ENCODE measurements at places on chromosomes 5 and 9.

GRCh38 chr5:64299805-64300204 is 134.2 kb downstream of the RNF180 start:
- ATAC-seq, result no peak

DNA sequence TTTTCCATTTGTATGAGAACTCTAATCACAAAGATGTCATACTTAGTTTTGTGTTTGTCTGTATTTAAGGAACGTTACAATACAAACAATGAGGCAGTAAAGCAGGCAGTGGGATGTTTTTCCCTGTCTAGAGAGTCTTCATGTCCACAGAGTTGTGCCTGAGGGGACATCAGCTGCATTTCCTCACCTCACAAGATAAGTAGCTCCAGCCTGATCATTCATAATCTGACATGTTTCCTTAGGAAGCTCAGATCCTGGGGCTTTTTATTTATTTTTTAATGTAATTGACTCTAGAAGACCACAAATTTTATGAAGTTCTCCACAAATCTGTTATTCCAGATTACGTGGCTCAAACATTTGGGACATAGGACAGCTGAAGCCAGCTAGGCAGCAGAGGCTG is 78.5 kb downstream of the SPTLC1 start:
- no peak for ATAC-seq

GRCh38 chr5:1304033-1304432 is 9.2 kb upstream of the TERT start:
- ATAC-seq, result no peak

DNA sequence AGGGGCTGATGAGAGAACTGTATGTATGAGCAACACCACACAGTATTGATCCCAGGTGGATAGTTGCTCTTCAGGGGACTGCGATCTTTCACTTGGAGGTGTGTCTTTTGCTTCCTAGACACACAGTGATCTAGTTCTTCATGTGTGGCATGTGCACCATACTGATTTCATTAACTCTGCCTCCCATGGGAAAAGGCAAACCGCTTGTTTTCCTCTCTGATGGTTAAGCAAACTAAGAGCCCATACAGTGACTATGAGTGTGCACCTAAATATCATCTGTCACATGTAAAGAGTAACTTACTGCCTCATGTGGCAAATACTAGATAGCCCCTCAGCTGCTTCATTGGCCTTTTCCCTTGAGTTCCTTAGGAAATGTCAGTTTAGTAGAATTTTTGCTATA is 147.3 kb downstream of the TLE4 start:
- no peak for ATAC-seq

- no peak for ATAC-seq
Observed at GRCh38 chr9:108021096-108021710, 531.6 kb upstream of the KLF4 start.

Measured in activated CD4-positive, CD25-positive, alpha-beta regulatory T cell treated with anti-CD3 and anti-CD28 coated beads, Interleukin-2, amount 50 U/mL, for 24 hours (primary cell).